ENCODE measurements at places on chromosomes 5 and 9.

- no peak for DNase-seq
These were observed 24.5 kb downstream of the MRPS27 start for GRCh38 chr5:72295539-72295938.

- DNase-seq = no peak
These were observed 1.5 kb downstream of the VAV2 start for GRCh38 chr9:133990366-133991213.

DNA sequence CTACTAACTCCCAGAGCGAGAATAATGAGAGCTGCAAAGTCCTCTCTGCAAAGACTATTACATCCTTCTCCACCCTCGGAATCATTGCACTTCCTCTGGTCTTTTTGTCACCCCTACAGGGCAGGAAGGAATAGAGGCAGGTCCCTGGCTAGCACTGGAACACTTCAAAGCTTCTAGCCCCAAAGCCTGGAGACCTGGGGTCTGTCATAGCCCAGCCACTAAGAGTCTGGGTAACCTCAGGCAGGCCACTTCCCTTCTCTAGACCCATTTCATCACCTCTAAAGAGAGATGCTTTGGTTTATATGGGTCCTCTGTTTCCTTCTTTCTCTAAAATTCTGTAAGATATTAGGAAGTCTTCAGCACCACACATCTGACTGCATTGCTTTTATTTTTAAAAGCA, 6.7 kb downstream of the ADRB2 start:
- no peak for DNase-seq

GRCh38 chr5:76547242-76547890, 75.8 kb downstream of the F2RL2 start:
- no peak for DNase-seq

DNA sequence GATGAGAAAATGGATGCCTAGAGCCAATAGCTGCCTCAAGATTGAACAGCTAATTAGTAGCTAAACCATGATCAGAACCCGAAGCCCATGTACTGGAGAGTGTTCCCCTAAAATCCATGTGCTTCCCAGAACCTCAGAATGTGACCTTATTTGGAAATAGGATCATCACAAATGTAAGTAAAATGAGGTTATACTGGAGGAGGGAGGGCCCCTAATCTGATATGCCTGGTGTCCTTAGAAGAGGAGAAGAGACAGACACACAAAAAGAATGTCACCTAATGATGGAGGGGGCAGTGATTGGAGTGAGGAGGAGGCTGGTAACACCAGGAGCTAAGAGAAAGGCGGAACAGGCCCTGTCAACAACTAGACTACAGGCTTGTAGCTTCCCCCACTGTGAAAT, 41.3 kb upstream of the FBP1 start:
- DNase-seq = no peak

DNA sequence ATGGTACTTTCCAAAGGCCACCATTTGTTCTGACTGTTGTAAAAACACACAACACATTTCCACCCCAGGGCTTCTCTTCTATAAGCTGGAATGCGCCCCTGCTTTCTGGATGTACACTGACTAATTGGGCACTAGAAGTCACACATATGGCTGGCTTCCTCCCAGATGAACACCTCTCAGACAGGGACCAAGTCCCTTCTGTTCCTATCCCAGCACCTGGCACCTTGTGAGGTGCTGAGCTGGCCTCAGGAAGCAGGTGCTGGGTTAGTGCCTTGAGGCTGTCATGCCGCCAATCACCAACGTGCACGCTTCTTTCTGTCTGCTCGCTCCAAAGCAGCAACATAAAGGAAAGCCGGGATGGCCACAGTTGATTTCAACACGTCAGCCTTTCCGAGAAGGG, 93.2 kb downstream of the FSTL4 start:
- no peak for DNase-seq

DNA sequence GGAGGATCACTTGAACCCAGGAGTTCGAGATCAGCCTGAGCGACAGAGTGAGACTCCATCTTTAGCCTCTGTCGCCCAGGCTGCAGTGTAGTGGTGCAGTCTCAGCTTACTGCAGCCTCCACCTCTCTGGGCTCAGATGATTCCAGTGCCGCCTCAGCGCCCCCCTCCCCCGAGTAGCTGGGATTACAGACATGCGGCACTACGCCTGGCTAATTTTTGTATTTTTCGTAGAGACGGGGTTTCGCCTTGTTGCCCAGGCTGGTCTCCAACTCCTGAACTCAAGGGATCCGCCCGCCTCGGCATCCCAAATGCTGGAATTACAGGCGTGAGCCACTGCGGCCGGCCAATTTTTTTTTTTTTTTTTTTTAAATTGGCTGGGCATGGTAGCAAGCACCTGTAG, 2.3 kb upstream of the HSPA9 start:
- DNase-seq = no peak

DNA sequence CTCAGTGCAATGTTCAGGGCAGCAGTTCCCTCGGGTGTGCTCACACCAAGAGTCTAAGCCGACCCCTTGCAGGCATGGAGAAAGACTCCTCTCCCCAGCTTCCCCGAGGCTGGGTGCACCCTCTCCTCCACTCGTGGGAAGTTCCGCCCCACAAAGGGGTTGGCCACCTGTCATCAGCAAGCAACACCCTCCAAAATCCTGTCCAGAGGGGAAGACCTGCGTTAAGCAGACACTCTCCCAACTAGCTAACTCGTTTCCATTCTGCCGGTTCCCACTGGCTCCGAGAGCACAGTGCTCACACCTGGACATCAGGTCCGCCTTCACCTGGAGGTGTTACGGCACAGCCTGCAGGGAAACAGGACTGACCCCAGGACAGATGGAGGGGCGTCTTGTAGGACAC, 117.9 kb upstream of the IRX4 start:
- no peak for DNase-seq

- no peak for DNase-seq
These were observed 21.4 kb upstream of the SPARC start for GRCh38 chr5:151708126-151708525.

GRCh38 chr9:111481885-111482636, 2.1 kb downstream of the ECPAS start:
- DNase-seq = no peak

DNA sequence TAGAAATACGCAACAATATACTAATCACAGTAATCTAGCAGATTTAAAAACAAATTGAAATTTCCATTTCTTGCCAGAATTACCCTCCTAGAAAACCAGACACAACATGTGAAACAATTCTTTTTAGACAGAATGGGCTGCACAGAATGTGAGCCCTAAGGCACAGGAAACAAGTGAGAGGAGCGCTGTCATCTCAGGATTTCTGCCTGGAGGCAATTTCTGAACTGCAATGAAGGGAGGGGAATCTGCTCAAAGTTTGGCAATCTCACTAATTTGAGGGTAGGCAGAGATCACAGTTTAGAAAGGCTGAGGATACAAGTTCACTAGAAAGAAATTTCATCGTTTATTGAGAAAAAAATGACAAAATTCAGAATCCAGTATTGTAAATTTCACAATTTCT, 70.3 kb downstream of the INIP start:
- no peak for DNase-seq

DNA sequence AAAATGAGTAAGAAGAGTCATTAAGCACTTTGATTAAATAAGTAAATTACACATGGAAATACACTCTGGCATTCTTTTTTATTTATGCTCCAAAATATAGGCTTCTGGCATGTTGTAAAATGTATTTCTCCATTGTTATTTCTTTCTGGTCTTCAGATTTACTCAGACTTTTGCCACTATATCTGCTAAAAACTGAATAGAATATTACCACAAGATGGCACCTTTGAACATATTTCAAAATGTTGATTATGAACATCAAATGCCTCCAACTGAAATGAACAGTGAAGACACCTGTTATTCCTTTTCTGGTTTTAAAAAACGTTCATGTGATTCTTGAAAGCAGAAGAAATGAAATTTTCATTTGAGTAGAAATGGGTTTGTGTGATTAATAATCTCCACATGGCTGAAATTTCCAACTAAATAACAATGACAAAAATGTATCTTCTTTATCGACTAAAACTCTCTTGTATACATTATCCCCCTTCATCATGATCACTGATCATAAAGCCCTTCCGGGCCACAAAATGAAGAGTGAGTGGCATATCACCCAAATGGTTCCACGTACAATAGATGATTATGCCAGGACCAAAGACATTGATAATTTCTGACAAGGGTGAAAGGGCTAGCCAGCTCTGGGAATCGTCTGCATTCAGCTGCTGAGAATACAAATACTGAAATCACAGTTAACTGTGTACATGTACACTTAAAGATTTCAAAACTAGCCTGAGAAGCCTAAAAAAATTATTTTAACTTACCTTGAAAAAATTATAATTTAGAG, 23.8 kb downstream of the TYRP1 start:
- DNase-seq = no peak

GRCh38 chr9:2271426-2271825, 256.3 kb downstream of the SMARCA2 start:
- no peak for DNase-seq

DNA sequence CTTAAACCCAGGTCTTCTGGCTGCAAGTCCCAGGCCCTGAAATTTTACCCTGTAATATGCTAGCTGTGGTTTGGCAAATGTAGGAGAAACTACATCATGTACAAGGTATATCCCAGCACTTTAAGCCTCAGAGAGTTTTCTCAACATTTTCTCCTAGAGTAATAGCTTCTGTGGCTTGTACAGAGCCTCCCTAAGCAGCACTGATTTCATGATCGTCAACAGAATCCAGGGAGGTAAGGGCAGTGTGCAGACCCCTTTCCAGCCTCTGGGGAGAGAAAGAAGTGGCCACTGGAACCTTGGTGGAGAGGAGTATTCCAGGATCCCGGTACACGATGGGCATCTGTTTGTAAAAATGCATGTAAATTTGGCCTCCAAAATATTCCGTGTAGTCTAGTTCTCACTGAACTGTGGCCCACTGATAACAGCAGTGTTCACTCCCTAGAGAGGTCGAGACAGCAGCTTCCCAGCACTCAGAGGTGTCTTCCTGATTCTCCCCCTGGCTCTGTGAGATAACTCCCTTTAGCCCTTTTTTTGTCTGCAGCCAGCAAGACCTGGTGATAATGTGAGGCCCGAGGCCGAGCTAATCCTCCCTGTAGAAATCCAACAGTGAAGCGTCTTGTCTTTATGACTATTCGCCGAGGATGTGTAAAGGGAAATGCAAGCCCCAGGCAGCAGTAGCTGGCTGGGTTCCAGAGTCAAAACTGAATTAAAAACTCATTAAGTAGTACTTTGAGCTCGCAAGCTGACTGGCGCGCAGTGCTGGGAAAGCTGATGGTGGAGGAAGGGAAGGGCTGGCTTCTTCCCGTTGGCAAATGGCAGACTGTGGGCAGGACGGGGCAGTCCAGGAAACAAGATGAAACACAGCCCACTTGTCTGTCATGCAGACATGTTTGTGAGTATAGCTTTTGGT, 59.0 kb downstream of the MAP1B start:
- DNase-seq = peak; percentile 70

GRCh38 chr9:127814619-127815511, 12.2 kb downstream of the FPGS start:
- DNase-seq = no peak

DNA sequence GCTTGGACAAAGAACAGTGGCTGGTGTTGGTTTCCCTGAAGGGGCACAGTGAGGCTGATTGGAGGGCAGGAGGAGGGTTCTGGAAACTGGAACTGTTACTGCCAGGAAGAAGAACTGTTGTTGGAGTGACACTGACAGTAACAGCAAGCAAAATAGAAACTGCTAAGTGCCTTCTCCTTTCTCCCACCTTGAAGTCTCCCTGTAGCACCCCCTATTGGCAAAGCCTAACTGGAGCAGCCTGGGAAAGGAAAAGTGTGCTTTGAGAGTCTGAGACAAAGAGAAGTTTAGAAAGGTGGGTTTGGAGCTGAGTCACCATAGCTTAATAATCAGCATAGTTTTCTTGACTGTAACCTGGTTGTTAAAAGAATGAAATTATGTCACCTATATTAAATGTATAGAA, 2.5 kb upstream of the TMEM174 start:
- no peak for DNase-seq

- DNase-seq = no peak
These were observed 30.1 kb upstream of the MUSK start for GRCh38 chr9:110638381-110638954.

- no peak for DNase-seq
These were observed 111.0 kb upstream of the SLC25A48 start for GRCh38 chr5:135723491-135723890.
